ENCODE measurements at places on chromosomes 1 and 21.

DNA sequence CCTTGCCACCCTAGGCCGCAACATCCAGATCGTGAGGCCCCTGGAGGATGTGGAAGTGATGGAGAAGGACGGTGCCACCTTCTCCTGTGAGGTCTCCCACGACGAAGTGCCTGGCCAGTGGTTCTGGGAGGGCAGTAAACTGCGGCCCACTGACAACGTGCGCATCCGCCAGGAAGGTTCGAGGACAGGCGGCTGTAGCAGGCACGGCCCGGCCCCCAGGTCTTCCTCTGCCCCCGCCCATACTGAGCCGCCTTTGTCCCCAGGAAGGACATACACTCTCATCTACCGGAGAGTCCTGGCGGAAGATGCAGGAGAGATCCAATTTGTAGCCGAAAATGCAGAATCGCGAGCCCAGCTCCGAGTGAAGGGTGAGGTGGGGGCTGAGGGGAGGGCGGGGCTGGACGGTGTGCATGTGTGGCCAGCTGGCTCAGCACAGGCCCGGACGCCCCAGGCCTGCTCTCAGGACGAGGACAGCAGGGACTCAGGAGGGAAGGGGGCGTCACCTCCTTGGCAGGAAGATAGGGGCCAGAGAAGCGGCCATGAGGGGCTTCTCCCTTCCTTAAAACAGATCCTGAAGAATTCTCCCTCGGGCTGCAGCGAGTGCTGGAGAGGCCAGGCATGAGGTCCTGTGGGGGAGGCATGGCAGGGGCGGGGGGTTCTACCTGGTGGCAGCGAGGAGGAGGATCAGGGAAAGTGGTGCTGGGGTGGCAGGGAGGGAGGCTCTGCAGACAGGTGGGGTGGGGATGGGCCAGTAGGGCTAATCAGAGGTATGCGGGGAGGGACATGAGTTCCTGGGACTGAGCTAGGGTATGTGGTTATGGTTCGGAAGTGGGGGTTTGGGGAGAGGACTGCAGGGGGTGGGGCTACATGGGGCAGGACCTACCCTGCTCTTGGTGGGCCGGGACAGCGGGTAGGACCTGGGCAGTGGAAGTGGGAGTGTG is 69.9 kb downstream of the OBSCN start:
- DNase-seq: no peak

DNA sequence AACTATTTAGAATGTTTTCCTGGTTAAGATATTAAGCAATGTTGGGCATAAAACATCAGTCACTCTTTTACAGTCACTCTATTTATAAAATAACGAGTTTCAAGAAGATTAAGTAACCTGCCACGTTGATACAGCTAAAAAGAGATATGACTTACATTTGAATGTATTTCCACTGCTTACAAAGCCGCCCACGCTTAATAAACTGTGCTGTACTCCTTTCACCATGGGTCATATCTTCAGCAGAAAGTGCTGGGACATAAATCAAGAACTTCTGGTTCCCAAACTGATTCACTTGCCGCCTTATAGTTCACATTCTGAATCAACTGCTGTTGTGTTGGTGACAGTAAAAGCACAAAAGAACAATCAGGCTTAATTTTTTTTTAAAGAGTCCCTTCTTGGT is 666.7 kb downstream of the NCAM2 start:
- DNase-seq: no peak

DNA sequence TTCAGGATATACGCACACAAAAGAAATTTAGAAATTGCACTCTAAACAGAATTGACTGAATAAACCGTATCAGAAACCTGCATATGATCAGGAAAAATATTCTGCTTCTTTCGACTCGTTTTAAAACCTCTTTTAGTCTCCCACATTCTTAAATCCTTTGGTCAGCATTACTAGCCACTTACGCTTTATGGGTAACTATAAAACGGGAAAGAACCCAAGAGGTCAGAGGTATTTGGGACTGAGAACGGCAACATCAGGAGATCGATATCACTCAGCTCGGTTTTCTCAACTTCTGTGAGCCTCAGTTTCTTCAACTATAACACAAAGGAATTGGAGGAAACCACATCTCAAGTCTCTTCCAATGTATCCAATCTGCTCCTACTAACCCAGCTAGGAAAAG is 36.4 kb upstream of the ANGPTL7 start:
- DNase-seq: no peak

- no peak for DNase-seq
Measured at GRCh38 chr1:104765085-104765484, 1015.4 kb downstream of the AMY1C start.

DNA sequence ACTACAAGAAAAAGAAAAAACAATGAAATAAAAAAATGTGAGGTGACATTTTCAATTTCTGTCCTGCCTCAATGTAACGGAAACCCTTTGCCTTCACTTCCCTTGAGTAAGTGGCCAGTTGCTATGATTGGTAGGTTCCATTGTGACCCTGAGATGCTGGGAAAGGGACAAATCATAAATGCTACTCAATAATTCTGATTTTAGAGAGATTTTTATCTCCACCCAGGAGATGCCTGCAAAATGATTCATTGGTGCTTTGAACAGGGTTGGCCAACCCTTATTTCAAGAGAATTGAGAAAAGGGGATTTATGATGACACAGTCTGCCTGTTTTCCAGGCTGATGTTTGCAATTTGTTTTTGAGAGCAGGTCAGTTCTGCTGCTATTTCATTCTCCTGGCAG is 22.5 kb downstream of the XCL1 start:
- no peak for DNase-seq

GRCh38 chr21:25459365-25459764 is 147.9 kb downstream of the MRPL39 start:
- DNase-seq: no peak

GRCh38 chr21:45304476-45304830 is 16.8 kb upstream of the POFUT2 start:
- no peak for DNase-seq

DNA sequence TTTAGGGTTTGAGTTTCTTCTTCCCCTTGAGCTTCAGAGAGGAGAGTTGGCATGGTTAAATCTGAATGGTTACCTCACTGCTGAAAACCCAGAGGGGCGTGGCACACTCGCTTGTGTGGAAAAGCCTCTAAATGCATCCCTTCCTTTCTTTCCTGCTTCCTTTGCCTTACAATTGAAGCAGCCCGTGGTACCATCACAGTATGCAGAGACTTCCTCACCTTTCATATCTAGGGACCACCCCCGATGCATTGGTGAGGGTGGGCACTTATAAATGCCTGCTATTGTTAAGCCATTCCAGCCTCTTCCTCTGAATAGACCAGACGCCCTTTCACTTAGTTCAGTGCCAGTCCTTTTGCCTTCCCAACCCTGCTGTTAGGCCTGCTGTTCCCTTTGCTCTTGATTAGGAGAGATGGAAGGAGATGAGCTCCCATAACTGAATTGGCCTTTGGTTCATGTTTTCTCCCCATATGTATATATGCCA is 21.9 kb upstream of the LAX1 start:
- DNase-seq: no peak

GRCh38 chr21:36415375-36415774 is 30.2 kb downstream of the CHAF1B start:
- no peak for DNase-seq

GRCh38 chr1:76950306-76950705 is 83.0 kb downstream of the ST6GALNAC5 start:
- DNase-seq: peak; percentile 22

DNA sequence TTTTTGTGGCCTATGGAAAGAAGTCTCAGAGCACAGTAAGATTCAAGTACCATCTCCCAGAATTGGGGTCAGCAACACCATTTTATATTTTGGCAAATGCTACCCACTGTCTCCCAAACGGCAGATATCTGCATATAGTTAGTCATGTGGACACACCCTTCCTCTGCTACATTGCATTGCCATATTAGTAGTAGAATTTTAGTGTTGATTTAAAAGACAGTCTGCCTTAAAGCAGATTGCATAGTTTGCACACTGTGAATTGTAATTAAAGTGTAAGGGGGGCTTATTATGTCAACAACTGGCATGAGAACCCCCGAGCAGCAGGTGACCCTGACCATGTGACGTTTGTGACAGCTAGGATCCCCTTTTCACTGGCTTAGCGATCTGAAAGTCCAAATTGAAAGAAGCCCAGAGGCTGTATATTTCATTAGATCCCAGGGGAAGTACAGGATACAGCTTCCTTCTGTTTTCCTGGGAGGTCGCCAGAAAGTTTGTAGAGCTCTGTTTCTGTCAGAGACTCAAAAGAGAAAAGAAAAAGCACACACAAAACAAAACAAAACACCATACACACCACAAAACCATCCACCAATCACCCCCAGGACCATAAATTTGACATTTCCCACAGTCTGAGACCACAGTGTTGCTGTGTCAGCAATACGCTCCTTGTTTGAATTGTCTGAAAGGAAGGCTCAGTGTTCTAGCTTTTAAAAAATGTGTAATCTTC is 172.4 kb downstream of the NFIA start:
- no peak for DNase-seq

DNA sequence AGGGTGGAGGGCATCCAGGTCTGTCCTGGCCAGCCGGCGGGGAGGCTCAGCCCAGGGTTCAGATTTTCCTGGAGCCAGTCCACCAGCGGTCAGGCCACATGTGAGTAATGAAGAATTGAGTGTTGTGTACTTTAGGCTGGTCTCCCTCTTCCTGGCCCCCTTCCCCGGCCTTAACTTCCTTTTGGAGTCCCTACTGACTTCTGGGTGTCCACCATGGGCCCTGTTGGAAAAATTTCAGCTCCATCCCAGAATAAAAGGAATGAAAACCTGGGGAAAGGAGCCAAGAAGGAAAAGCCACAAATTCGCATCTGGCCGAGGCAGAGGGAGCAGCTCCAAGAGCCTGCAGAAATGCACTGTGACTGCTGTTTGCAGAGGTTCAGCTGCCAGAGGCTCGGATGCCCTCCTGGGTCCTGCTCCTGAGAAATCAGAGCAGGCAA is 35.5 kb upstream of the HHAT start:
- DNase-seq: no peak

- DNase-seq: peak; percentile 59
Measured at GRCh38 chr1:151325646-151326429, 1.4 kb downstream of the PI4KB start.

- peak; percentile 51 for DNase-seq
Measured at GRCh38 chr1:118148034-118148433, 37.0 kb downstream of the SPAG17 start.

DNA sequence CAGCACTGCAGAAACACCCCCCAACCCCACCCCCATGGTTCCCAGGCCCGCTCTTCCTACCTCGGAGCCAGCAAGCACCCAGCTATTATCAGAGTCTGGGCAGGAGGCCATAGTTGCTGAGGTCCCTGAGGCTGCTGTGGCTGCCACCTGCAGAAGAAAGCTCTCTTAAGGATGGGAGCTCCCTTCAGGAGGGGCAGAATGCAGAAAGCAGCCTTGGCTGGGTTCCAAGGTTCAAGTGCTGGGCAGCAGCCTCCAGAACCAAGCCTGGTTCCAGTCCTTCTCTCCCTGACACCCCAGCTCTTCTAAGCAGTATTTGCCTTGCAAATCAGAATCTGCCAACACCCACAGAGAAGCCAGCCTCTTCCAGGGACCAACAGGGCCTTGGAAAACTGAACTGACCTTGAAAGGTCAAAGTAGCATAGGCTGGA is 2.3 kb downstream of the PBXIP1 start:
- no peak for DNase-seq

DNA sequence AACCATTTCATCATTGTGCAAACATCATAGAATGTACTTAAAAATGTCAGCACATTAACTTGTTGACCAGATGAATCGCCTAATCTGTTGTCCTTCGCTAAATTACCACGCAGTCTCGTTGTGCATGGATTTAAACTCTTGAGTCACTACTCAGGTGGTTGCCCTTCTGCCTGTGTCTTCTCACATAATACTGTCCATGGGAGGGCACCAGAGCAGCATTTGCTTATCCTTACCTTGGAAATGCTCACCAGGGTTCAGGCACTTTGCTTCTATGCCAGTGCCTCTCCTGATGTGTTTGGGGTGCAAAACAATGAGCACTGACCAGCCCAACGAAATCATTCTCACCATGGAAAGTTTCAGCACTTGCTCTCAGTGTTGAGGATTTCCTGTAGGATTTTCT is 559.9 kb downstream of the RWDD3 start:
- DNase-seq: peak; percentile 20

- DNase-seq: no peak
Measured at GRCh38 chr1:187469836-187470235, 641.1 kb downstream of the PLA2G4A start.

- DNase-seq: no peak
Measured at GRCh38 chr1:212973899-212974298, 23.6 kb downstream of the VASH2 start.

- DNase-seq: no peak
Measured at GRCh38 chr21:15557925-15558324, 171.9 kb upstream of the USP25 start.

- DNase-seq: no peak
Measured at GRCh38 chr1:155947292-155947691, 5.9 kb downstream of the RXFP4 start.

DNA sequence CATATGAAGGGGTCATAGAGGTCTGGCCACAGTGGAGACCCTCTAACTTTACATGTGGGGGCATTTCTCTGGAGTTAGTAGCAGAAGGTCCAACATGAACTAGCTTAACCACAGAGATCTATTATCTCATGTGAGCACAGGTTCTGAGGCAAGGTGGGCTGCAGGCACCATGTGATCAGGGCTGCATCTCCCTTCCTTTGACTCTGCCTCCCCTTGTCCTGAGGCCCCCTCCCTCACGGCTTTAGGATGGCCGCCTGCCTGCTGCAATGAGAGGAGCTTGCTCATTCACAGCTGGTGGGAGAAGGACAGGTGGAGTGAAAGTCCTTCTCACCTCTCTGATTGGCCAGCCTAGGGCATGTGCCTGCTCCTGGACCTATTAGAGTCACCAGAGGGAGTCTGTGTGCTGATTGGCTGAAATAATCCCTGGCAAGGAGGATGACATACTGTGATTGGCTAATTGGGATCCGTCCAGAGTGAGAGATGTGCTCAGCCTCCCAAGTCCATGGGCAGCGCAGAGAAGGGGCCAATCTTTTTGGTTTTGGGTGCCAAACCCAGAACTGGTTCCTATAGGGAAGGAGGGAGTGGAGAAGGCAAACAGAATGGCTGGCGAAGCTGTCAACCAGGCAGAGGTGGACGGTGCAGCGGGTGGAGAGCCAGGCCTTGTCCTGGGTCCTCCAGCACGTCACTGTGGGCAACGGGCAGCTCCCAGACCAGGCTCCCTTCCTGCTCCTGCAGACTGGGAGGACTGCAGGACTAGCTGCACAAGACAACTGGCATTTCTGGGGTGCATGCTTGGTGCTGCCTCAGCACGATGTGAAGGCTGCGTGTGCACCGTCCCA is 39.4 kb upstream of the C1orf174 start:
- no peak for DNase-seq

- no peak for DNase-seq
Measured at GRCh38 chr1:114671011-114671938, 1.4 kb upstream of the DENND2C start.

DNA sequence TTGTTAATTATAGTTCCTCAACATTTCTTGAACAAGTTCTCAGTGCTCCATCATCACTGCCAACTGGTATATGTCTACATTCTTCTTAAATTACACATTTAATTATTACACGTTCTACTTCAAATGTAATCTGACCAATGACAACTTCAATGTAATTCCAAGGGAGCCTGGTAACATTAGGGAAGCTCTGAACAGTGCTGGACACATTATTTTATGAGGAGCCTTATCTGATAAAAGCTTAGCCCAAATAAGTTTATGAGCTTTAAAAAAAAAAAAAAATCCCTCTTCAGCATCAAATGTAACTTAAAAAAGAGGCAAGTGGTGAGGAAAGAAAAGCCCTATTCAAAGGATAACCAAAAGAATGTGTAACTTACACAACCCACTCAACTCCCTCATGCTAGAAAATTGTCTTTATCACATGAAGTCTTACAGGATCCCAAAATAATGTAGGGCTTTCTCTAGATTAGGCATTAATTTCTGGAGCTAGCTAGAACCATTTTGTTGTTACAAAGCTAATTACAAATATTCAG is 35.2 kb upstream of the ABCA4 start:
- no peak for DNase-seq

- DNase-seq: no peak
Measured at GRCh38 chr1:212463565-212464285, 31.0 kb downstream of the NENF start.
